Anterior cingulate cortex (tissue), 58 donors: ENCODE measurements at places on chromosomes 5 and 9.

- DNase-seq: no peak
Observed at GRCh38 chr9:108271646-108272348, 584.0 kb downstream of the ACTL7B start.

DNA sequence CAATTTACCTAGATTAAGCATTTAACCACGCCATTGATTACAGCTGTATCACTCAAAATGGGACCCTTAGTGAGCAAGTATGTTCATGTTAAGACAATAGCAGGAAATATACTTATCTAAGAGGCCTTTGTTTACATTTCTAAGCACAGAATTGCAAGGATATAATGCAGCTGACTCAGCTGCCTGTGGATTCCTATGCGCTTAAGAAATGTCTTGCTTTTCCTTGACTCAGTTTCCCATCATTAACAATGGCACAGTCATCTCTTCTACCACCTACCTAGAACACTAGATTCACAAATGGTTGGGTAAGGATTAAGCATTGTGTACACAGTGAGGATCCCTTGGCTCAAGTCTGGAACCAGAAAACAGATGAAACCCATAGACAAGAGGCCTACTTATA lies 163.8 kb downstream of the TSSK1B start:
- DNase-seq: no peak

- no peak for DNase-seq
Observed at GRCh38 chr5:175889910-175890684, 18.7 kb downstream of the CPLX2 start.

- DNase-seq: no peak
Observed at GRCh38 chr5:170192829-170193228, 40.0 kb upstream of the C5orf58 start.

DNA sequence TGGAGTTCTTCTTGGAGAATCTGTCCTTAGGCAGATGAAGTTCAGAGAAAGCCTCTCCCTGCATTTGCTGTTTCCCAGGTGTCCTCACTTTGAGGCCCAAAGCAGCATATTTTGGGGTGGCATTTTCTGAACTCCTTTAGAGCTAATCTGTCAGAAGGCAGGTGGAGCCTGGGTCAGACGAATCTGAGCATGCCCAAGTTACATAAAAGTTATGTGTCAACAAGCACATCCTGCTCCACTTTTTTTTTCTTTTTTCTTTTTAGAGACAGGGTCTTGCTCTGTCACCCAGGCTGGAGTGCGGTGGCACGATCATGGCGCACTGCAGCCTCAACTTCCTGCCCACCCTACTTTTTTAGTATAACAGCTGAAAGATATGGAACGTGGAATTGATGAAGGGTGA lies 41.3 kb upstream of the HSPA9 start:
- no peak for DNase-seq

- DNase-seq: no peak
Observed at GRCh38 chr9:108599571-108599970, 256.2 kb downstream of the ACTL7B start.
